Muscle of arm (tissue), 14 donors: ENCODE measurements at places on chromosomes 12 and 14. TPM values are rescaled to one million over a fixed set of nuclear protein-coding genes. Genes with fewer than 3 reads are reported as not detected.

GRCh38 chr12:93741659-93742109, 64.5 kb downstream of the CRADD start:
- DNase-seq: no peak

The NKX2-1 gene
- 0.08 TPM for polyA plus RNA-seq

The LPAR5 gene
- polyA plus RNA-seq: 1.3 TPM

- DNase-seq: no peak
Measured at GRCh38 chr14:99271221-99271941, 616 bp downstream of the BCL11B start.

DNA sequence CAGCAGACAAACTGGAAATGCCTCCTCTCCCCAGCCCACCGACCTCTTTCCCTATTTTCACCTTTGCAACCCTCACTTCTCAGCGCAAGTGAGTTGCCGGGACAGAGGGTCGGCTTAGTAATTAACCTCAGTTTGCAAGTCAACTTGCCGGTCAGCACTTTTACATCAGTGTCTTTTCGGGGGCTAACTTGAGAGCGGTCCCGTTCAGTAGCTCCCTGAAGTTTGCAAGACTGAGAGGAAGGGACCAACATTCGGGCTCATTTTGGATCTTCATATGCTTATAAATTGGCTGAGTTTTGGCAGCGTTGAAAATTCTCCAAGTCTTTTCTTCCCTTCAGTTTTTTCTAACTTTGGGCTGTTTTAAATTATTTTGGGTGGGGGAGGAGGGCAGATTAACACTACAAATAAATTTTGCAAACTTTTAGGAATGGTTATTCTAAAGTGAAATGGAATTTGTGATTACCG, 846 bp downstream of the BRMS1L start:
- no peak for DNase-seq

The RNU6-7 gene
- polyA plus RNA-seq: not detected

DNA sequence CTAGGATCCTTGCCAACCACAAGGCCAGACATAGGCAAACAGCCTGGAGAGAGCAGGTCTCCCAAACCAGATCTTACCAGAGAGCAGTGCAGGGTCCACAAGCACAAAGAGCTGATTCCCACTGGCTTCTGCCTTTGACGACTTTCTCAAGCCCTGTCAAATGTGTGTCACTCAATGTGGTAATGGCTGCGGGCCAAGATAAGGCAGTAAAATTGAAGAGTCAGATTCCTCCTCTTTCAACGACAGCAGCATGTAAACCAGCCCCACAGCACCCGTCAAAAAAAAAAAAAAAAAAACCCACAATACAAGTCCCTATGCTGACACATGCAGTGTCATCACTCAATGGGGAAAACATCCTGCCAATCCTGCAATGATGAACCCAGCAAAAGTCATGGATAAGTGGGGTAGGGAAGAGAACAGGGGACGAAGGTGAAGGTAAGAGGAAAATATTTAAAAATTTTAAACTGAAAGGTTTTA, at the start of gene STON2:
Gene STON2 (minus strand): TSS at position 123 of the 477 bp plus-strand sequence. CDS start 1,942 bp downstream, outside the sequence.
- DNase-seq: no peak

- DNase-seq: no peak
Measured at GRCh38 chr12:24374452-24374851, 425.0 kb upstream of the SOX5 start.

The ATG101 gene
- 24.2 TPM for polyA plus RNA-seq

The RAB2B gene
- polyA plus RNA-seq: 21.7 TPM

DNA sequence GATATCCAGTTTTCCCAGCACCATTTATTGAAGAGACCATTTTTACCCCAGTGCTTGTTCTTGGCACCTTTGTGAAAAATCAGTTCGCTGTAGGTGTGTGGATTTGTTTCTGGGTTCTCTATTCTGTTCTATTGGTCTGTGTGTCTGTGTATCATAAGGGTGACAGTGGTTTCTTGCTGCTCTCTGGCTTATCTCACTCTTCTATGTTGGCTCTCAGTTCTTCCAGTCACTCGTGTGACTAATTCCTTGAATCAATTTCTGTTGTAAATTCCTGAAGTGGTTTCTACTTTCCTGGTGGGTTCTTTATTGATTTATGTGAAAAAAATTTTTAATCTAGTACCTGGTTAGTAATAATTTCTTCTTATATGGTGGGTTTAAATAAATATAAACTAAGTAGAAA, 58.3 kb downstream of the OTOGL start:
- DNase-seq: no peak

The LRP1-AS gene
- polyA plus RNA-seq: 0.88 TPM

The TSPAN19 gene
- not detected for polyA plus RNA-seq

GRCh38 chr14:81991998-81992397, 458.3 kb upstream of the SEL1L start:
- no peak for DNase-seq

DNA sequence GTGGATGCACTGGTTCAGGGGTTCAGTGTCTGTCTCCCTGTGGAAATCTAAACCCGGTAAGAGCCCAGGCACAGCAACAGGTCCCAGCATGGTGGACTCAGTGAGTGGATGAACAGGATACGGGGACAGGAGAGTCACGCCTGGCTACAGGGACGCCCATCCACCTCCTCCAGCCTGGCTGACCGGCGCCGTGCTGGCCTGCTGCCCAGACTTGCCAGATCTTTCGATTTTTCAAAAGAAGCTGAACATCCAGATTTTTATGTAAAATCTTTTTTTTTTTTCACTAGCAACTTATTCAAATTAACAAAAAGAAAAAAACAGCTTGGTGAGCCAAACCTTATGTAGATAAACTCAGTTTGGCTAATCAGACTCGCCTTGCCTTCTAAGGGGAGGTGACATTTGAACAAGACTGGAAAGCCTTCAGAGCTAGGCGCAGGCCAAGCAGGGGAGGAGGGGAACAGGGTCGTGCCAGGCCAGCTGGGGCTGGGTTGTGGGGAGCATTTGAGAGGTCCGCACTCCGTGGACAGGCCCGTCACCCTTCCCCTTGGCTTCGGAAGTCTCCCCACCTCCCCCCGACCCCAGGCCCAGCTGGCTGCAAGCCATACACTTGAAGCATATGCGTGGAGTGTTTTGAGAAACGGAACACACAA, 87.8 kb upstream of the NCOR2 start:
- no peak for DNase-seq

The OTX2 gene
- polyA plus RNA-seq: not detected
